ENCODE measurements at places on chromosomes 2 and 18.

- DNase-seq, result peak; percentile 4
Observed at GRCh38 chr2:129301431-129301913, 678.0 kb upstream of the RAB6C start.

GRCh38 chr2:29573612-29574011, 347.8 kb downstream of the ALK start:
- no peak for DNase-seq

DNA sequence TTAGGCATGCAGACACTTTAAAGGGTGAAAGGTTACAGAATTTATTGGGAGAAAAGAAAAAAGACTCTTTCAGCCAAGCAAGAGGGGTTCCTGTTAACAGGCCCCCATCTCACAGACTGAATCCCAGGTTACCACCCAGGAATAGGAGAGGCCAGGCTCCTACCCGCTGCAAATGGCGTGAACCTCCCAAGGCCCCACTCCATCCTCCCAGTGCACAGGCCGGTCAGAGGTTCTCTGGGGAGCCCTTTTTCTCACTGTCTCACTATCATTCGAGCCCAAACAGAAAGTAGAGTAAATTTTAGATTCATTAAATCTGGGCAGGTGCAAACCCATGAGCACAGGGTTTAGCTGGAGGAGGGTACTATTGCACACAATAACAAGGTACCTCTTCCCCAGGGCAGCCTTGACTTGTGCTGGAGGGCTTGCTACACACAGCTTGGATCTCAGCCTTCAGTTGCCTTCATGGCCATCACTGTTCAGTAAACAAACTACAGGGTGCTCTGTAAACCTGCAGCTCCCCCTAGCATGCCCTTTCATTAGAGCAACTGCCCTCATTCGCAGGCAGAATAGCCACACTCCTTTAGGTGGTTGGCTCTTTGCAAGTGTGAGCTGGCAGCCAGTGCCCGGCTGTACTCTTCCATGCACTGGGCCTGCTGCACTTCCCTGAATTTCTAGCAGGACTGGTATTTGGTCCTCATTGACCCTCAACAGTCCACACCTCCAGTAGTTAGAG, 7.3 kb upstream of the PLEK start:
- DNase-seq, result peak; percentile 37

- DNase-seq, result no peak
Observed at GRCh38 chr2:122078451-122078850, 323.0 kb downstream of the TSN start.

DNA sequence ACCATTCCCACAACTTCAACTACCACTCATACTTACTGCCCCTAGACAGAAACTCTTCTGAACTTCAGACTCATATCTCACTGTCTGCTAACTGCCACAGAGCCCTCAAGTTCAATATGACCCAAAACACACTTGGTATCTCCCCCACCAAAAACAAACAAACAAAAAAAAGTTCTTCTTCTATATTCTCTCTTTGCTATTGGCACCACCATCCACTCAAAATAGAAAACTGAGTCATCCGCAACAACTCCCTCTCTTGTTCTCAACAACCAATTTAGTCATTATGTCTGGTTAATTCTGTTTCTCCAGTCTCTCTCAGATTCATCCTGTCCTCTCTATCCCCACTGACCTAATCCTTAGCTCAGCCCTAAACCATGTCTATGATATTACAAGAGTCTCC, 7.2 kb upstream of the DCTN1 start:
- DNase-seq, result no peak

DNA sequence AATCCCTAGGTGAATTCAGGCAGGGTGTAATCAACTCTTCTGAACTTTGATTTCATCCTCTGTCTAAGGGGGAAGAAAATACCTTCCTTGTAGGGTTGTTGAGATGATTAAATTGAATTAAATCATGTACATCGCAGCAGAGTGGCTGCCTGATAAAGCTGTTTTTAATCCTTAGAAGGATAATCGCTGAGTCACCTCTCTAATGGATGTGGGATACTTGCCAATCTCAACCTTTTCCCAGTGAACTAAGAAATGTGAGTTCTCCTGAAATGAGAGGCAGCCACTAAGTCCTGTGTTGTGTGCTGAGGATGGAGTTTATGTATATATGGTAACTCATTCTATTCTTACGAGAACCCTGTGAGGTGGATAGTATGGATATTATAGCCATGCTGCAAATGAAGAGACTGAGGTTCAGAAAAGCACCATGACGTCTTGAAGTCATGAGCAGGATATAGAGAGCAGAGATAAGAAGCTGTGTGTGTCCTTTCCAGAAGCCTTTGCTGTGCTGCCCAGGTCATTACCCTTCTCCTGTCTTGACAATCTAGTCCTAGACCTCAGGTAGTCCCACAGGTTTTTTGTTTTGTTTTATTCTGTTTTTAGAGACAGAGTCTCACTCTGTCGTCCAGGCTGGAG, 93.3 kb downstream of the HNRNPLL start:
- DNase-seq, result no peak
